ENCODE measurements at places on chromosomes 2 and 18. TPM values are rescaled to one million over a fixed set of nuclear protein-coding genes. Genes with fewer than 3 reads are reported as not detected.

The RNU2-63P gene
- not detected for total RNA-seq

DNA sequence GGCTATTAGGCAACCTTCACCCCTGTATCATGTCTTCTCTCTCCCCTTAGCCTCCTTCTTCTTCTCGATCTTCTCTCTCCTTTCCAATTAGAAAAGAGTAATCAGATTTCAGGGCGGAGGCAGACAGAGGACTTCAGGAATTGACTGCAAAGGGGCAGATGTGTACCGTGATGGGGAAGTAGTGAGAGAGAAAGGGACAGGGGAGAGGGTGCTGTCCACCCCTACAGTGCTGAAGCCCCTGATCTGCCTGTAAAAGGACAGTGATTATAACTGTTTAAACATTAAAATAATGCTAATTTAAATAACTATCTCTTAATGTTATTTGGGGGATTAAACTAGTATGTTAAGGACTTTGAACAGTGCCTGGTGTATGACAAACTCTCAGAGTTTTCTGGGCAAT is 178.5 kb downstream of the ACTR3 start:
- peak; percentile 0 for DNase-seq

DNA sequence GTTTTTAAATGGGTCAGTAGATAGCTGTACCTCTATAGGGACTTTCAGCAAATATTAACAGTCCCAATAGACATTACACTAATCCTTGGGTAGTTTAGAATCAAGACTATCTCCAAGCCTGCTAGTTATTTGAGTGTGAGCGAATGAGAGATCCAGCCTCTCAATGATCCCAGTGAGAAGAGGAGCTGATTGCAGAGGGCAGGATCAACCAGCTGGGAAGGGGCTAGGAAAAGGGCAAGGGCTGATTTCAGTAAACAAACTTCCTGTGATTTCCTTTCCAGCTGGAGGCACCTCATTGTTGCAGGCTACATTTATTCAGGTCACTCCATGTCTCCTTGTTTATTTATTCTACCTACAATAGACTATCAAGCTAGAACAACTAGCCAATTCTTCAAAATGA is 84.1 kb upstream of the CTNNA2 start:
- no peak for DNase-seq

- peak; percentile 46 for DNase-seq
Measured at GRCh38 chr18:51236225-51236624, 38.7 kb upstream of the MEX3C start.

The NEU2 gene
- total RNA-seq: not detected

- DNase-seq: no peak
Measured at GRCh38 chr2:52884761-52885352, 882.7 kb upstream of the CHAC2 start.

- no peak for DNase-seq
Measured at GRCh38 chr2:232219496-232219870, 159.1 kb upstream of the ALPP start.

- no peak for DNase-seq
Measured at GRCh38 chr2:154912215-154912614, 213.7 kb downstream of the KCNJ3 start.
